ENCODE measurements at places on chromosomes 5 and 9. TPM values are rescaled to one million over a fixed set of nuclear protein-coding genes. Genes with fewer than 3 reads are reported as not detected.

Gene HBEGF
- 1.3 TPM for total RNA-seq

Gene WDR38
- total RNA-seq: not detected

Gene IFNB1
- not detected for total RNA-seq

Gene HNRNPA0
- 6.7 TPM for total RNA-seq

Gene DTWD2
- 5.8 TPM for total RNA-seq

Gene SAXO1
- total RNA-seq: not detected

Gene IFNA21
- total RNA-seq: not detected

Gene SLC34A3
- total RNA-seq: not detected

Gene SEPTIN8
- total RNA-seq: 4.1 TPM

Gene SPATA31C1
- total RNA-seq: not detected

Gene LCN15
- not detected for total RNA-seq

GRCh38 chr9:123508048-123508447, 152.1 kb downstream of the CRB2 start:
- no peak for DNase-seq

DNA sequence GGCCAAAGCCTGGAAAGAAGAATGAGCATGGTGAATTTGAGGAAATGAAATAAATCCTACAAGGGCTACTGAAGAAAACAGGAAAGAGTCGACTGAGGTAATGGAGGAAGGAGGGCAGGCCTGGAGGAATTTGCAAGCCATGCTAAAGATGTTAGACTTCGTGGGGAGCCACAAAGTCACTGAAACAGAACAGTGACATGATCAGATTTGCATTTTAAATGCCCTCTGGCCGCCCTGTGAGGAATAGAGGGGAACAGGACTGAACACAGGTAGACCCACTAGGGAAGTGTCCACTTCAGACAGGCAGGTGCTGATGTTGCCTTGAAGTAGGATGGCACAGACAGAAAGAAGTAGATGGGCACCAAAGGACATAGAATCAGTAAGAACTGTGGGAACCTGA, 42.8 kb upstream of the RLN1 start:
- peak; percentile 45 for DNase-seq

GRCh38 chr9:124776618-124776953, 347 bp upstream of the OLFML2A start:
- DNase-seq: no peak

DNA sequence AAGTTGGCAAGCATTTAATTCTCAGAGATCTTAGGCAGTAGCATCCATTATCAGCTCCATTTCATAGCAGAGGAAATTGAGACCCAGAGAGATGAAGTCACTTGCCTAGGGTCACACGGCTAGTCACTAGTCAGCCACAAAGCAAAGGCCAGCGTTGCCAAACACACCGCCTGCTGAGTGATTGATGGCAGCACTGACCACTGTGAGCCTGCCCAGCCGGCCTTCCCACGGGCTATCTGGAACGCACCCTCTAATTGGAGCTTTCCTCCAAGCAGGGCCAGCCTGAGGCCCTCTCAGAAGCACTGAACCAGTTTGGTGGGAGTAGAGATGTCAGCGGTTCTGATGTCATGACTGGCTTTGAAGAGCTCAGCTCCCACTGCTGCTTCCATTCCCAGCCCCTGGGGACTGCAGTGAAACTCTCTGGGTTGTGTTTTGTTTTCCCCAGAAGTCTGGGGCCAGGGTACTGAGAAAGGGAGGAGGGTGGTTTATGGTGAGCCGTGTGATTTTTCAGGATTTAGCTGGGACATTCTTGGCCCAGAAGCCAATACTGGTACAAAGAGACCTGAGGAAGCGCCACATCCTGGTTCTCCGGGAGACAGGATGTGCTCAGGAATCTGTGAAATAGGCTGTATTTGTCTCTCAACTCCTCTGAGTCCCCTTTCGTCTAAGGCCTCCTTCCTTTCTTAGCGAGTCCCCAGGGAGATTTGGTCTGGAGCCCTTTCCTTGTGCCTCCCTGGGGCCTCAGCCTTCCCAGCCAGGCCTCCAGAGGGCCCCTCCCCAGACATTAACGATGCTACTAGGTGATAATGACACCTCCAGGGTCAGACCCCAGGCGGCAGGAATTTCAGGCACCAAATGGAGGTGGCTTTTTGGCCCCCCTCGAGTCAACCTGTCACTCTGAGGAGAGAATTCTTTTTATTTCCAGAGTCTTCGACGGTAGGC, 44.5 kb downstream of the SPRY4 start:
- DNase-seq: no peak

GRCh38 chr5:42715785-42716184, 40.8 kb upstream of the CCDC152 start:
- no peak for DNase-seq

DNA sequence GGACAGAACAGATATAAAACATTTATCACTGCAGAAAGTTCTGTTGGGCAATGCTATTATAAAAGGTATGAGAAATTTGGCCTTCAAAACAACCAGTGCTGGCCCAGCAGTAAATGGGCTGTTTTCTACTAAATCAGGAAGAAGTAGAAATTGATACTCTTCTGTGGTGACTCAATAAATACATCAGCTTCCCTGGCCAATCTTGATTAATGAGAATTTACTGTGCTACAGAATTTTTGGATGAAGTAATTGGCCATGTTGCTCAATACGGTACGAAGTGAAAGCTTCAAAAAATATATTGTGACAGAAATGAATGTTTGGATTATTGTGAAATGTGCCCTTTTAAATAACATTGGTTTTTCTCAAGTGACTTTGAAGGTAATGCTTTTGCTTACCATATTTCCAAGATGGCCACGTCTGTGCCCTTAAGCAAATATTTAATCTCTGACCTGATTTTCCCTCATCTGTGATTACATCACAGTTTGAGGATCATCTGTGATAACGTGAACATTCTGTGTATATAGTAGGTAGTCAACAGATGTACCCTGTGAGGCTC, 4.2 kb downstream of the DNAJA1 start:
- DNase-seq: no peak

GRCh38 chr9:2363138-2363745, 258.3 kb upstream of the VLDLR start:
- no peak for DNase-seq

DNA sequence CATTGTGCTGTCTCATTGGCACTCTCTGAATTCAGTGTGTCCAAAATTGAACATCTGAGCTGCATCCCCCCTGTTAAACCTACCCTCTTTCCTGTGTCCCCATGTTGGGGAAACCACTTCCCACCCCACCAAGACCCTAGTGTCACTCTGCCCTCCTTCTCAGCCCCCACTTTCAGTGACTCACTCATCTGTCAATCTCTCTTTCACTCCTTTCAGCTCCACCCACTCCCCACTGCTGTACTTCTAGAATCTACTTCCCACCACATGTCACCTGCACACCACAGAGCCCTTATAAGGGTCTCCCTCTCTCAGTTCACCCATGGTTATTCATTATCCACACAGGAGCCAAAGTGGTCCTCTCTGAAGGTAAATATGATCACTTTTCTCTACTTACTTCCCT, 5.8 kb upstream of the SPOCK1 start:
- no peak for DNase-seq

DNA sequence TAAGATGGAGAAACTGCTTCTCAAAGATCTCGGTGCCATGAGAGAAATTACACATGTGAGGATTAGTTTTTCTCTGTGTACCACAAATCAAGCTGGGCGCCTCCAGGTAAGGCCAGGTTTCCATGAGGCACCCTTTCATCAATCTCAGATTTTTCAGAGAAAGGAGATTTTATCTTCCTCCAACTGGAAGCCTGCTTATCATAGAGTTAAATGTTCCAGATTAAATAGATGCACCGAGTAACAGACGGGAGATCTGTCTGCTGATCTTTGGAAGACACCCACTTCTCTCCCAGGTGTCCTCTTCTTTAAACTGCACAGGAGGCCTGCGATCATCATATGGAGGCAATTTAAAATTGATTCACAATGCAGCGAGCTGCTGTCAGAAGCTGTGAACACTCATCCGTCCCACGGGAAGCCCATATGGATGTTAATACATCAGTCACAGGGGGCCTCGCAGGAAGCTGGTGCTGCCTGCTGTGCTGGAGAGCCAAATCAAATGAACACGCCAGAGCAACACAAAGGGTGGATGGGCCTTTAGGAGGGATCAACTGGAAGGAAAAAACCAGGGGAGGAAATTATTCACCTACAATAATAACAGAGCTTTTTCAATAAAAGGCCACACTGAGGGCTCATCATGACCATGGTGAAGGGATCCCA, 93.3 kb downstream of the TLE1 start:
- no peak for DNase-seq

DNA sequence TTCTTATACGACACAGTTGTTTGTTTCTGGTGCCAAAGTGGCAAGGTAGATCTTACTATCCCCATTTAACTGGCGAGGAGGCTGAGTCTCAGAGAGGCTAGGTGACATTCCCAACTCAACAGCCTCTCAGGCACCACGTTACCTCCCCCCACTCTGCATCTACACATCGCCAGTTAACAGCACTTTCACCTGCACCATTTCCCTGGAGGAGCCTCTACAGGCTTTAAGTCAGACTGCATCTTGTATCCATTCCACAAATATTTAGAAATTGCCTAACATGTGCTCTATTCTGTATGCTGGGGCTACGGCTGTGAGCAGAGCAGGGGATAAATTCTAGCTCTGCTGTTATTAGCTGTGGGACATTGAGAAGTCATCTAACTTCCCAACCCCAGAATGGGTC, 168.6 kb downstream of the INSYN2B start:
- DNase-seq: no peak

GRCh38 chr5:115844321-115844817, 2.6 kb downstream of the AP3S1 start:
- peak; percentile 52 for DNase-seq

- DNase-seq: no peak
Observed at GRCh38 chr5:57724836-57725235, 242.2 kb upstream of the ACTBL2 start.

GRCh38 chr5:170832241-170832640, 29.6 kb upstream of the RANBP17 start:
- no peak for DNase-seq

- DNase-seq: no peak
Observed at GRCh38 chr5:66516550-66516949, 79.6 kb upstream of the MAST4 start.

GRCh38 chr9:92986176-92987119, 39.1 kb downstream of the FGD3 start:
- DNase-seq: peak; percentile 85

- DNase-seq: no peak
Observed at GRCh38 chr9:138099803-138100598, 222.4 kb downstream of the CACNA1B start.

DNA sequence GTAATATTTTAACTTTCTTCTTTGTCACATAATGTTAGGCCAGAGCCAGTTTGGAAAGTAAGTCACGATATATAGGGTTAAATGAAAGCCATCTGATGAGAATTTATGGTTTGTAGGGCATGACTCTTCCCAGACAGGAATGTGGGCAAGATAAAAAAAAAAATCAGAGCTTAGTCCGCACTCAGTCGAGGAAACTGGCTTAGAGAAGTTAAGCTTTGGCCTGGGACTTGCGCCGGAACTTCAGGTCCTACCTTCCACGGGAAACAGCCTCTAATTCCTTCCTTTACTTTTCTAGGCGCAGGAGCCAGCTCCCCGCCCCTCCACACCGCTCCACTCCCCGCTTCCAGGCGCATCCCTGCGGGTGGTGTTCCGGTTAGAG, 475 bp downstream of the DDX31 start:
- no peak for DNase-seq

- DNase-seq: no peak
Observed at GRCh38 chr5:6829150-6829784, 116.0 kb downstream of the TENT4A start.

GRCh38 chr5:88830567-88830966, 52.4 kb downstream of the MEF2C start:
- DNase-seq: peak; percentile 61

DNA sequence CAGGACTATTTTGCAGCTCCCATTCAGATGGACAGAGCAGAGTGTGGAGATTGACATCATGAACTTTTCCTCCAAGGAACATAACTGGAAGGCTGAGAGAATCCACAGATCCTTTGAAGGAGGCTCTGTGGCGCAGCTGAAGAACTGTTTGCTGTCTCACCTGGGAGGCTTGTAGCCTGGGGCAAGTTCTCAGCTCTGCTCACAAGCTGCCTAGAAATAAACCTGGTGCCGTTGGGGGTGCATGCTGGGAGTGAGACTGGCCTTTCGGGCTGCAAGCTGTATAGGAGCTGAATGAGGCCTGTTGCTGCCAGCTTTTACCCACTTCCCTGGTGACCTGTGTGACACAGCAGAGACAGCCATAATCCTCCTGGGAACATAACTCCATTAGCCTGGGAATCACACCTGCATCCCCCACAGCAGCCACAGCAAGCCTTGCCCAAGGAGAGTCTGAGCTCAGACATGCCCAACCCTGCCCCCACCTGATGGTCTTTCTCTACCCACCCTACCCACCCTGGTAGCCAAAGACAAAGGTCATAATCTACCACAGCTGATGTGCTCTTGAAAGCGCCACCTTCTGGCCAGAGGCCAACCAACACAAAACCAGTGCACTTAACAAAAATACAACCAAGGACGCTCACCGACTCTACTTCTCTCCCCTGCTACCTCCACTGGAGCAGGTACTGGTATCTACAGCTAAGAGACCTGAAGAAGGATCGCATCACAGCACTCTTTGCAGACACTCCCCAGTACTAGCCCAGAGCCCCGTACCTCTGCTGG, 205.1 kb upstream of the MRPS30 start:
- peak; percentile 52 for DNase-seq

All from Karpas-422 (cell line).